ENCODE measurements at places on chromosomes 12 and 14.

GRCh38 chr14:83257466-83258439, 1724.1 kb upstream of the SEL1L start:
- no peak for DNase-seq

DNA sequence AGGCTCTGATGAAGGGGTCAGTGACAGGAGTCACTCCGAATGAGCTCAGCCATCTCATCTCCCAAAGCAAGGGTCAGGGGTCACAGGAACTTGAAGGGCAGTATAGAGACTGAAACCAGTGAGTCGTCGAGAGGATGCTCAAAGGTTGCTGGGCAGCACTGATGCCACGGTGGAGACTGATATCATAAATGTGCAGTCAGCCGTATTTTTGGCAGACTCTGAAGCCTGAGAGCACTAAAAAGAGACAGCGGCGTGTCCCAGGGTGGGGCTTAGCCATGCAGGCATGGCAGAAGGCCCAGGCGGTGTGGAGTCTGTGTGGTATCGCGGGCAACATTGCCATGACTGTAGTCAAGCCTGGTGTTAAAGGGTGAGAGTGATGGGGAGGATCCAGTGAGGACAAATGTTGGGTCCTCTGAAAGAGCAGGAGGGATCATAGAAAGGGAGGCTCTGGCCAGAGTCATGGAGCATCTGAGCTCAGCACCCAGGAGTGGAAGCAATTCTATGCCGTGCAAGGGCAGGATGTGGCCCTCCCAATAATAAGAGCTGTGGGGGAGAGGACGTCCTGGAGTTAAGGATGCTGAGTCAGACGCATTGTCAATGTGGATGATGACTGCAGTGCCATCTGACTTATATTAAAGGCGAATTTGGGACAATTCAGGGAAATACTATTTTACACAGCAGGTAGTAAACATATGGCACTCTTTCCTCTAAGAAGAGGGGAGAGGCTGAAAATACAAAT, 241.2 kb upstream of the FKBP4 start:
- peak; percentile 53 for DNase-seq

DNA sequence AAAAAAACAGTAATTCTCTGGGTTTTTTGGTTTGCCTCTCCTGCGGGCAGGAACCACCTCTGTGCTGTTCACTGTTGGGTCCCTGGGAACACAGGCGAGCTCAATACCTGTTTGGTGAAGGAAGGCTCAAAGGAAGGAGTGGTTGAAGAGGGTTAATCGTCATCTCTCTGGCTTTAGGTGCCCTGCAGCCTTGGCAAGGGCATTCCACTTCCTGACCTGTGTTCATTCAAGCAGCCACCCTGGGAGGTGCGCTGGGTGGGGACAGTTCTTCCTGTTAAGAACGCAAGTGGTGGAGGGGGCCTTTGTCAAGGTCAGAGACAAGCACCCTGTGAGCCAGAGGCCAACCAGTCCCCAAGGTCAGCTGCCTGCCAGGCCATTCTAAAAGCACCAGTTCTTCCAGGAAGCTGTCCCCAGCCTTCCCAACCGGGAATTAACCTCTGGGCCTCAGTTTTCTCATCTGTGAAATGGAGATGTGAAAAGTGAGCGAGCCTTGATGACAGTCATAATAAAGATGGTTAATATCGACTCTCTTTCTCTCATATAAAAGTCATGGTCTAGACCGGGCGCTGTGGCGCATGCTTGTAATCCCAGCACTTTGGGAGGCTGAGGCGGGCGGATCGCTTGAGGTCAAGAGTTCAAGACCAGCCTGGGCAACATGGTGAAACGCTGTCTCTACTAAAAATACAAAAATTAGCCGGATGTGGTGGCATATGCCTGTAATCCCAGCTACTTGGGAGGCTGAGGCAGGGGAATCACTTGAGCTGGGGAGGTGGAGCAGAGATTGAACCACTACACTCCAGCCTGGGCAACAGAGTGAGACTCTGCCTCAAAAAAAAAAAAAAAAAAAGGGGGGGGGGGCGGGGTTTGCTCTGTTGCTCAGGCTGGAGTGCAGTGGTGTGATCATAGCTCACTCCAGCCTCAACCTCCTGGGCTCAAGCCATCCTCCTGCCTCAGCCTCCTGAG, 6.1 kb downstream of the RHOF start:
- no peak for DNase-seq

GRCh38 chr14:98726585-98727405, 545.2 kb downstream of the BCL11B start:
- DNase-seq: no peak

- DNase-seq: no peak
Measured at GRCh38 chr12:122927756-122928403, 32.0 kb upstream of the VPS37B start.

DNA sequence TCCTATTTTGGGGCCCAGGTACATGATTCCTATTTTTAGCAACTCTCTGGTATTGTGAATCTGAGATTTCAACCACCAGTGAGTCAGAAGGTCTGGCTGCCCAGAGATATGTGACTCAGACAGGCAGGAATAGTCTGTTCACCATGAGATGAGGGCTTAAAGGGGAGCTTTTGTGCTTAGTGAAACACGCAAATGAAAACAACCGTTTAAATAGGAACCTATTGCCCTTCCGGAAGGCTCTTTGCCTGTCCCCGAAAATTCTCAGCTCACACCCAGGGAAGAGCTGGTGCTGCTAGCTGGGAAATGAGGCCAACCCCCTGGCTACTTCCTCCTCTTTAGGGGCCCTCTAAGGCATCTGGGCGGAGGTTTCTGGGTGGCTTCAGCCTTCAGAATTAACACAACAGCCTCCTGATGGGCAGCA, 283.6 kb downstream of the CACNA1C start:
- DNase-seq: peak; percentile 98

GRCh38 chr12:62802321-62802720, 132.6 kb downstream of the PPM1H start:
- DNase-seq: no peak

DNA sequence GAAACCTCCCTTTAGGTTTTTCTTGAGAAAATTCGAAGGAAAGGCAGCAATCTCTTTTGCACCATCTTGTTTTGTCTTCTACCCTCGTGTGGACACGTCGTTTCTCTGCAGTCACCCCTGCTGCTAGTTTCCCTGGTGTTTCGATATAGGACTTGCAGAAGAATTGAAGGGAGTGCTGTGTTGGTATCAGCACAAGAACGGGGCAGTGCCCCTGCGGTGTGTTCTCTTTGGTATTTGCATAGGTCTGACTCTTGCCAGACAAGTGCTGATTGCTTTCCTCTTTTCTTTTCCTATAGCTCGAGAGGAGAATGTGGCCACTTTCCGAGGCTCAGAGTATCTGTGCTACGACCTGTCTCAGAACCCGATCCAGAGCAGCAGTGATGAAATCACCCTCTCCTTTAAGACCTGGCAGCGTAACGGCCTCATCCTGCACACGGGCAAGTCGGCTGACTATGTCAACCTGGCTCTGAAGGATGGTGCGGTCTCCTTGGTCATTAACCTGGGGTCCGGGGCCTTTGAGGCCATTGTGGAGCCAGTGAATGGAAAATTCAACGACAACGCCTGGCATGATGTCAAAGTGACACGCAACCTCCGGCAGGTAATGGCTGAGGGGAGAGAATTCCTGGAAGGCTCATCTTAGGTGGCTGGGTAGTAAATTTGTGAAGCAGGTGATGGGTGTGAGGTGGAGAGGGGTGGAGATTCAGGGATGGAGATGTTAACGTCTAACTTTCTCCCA, 474.8 kb downstream of the NRXN3 start:
- no peak for DNase-seq

- no peak for DNase-seq
Measured at GRCh38 chr14:88010331-88010730, 5.4 kb downstream of the GPR65 start.

All from fibroblast of skin of right quadriceps (primary cell).